ENCODE measurements at places on chromosomes 1 and 21.

- no peak for DNase-seq
Observed at GRCh38 chr1:115219927-115220326, 118.1 kb downstream of the NGF start.

DNA sequence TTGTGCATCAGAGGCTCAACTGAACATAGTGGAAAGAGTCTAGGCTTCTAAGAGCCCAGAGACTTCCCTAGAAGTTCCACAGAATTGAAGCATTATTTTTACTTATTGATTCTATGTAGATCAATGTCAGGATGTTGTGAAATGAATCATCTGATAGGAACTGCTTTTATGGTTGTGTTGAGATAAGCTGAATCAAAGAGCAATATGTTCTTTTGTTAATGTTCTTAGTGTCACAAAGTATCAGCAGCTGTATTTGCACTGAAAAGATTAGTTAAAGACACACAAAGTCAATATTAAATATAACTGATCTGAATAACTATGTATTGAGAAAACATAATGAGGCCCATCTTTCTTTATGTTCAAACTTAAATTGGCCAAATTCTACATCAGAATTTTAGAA, 430.7 kb upstream of the ZRANB2 start:
- DNase-seq = no peak

- DNase-seq = no peak
Observed at GRCh38 chr1:244971552-244972216, 107.3 kb upstream of the HNRNPU start.

DNA sequence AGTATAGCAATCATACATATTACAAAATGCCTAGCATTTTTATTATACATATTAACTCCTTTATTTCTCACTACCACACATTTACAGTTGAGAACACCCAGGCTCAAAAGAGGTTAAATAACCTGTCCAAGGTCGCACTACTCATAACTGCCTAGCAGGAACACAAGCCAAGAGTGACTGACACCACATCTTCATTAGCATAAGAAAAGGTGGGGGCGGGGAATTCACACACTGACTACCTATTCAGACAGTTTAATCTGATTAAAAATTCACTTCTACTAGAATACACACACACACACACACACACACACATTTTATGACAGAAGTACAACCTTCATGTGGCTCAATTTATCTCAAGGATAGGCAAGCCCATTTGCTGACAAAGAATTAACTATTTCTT, 77.8 kb upstream of the CACHD1 start:
- DNase-seq = no peak

Data from T-cell (primary cell).